Neural crest cell (in vitro differentiated cells): ENCODE measurements at places on chromosomes 1 and 21.

GRCh38 chr1:55612988-55613387, 397.8 kb upstream of the USP24 start:
- DNase-seq = no peak

DNA sequence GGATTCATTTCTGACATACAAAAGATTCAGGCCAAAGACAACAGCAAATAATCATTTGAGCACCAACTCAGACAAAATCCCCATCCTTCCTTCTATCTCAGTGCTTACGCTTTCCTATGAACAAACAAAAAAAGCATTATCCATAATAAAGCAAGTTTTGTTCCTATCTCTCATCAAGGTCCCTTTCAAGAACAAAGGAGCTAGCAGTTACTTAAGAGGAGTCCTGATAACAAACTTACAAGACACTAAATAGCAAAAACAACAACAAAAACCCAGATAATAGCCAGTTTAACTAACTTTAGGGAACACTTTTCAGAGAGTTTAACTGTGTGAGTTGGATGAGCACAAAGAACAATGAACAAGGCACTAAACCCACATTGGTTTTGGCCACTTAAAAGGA, 10.5 kb downstream of the EVI5 start:
- DNase-seq = no peak

DNA sequence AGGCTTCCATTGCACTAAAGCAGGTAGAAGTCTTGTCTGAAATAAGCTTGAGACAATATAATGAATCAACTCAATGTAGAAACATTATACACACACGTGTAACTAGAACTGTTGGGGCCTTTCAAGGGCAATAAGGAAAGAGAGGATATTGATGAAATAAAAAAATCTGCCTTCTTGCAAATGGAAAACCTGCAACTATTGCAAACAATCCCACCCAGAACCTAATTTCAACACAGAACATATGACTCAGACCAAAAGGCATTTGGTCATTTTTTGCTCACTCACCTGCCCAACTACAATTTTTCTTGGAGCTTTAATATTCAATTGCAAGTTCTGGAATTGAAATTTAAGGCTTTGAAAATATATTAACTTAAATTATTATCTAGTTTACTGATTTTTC, 900.1 kb downstream of the TTLL7 start:
- no peak for DNase-seq

GRCh38 chr21:28937737-28938136, 54.9 kb downstream of the LTN1 start:
- no peak for DNase-seq

- no peak for DNase-seq
Measured at GRCh38 chr1:206766251-206766856, 4.2 kb upstream of the IL19 start.

GRCh38 chr1:111786669-111787207, 31.0 kb downstream of the DDX20 start:
- DNase-seq = no peak

DNA sequence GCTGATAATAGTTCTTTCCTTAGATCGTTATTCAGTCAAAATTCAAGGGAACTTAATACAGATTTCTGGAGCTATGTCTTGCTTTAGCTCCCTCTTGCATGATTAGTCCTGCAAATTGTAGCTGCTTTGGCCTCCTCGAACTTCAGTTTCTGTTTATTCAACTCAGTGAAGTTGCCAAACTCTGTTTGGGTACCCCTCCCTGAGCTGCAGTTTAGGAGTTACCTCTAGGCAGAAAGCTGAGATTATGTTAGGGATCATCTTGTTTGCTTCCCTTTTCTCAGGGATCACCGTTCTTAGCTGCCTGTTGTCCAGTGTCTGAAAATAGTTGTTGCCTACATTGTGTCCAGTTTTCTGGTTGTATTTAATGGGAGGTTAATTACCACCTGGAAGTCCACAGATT, 43.5 kb downstream of the SNX27 start:
- no peak for DNase-seq

DNA sequence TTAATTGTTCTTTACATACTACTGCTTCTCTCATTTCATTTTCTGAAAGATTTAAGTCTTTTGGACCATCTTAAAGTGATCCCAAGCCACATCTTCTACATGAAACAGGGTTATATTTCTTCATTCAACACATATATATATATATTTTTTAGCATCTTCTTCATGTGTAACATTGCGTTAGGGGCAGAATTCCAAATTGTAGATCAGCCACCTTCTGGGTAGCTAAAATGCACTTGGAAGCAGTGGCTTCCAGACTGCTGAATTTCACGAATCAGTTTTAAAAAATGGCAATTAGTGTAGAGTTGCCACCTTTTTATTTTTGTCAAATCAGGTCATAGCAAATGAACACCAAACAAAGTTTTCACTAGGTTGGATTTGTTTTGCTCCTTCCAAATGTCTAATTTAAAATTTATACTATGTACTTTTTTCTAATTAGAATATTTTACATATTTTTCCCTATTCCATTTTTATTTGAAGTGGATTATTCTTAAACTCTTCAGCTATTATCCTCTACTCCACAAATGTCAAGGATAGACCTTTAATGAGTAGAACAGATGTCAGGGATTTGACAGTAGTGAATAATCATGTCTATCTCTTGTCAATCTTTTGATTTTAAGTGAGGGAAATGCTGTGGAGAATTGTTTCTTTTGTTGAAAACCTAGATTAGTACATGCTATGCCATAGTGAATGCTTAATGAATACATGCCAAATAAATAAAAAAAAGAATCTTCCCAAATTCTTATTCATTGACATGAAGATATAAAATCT, 55.8 kb downstream of the DNM3 start:
- no peak for DNase-seq
